ENCODE measurements at places on chromosomes 16 and 17.

DNA sequence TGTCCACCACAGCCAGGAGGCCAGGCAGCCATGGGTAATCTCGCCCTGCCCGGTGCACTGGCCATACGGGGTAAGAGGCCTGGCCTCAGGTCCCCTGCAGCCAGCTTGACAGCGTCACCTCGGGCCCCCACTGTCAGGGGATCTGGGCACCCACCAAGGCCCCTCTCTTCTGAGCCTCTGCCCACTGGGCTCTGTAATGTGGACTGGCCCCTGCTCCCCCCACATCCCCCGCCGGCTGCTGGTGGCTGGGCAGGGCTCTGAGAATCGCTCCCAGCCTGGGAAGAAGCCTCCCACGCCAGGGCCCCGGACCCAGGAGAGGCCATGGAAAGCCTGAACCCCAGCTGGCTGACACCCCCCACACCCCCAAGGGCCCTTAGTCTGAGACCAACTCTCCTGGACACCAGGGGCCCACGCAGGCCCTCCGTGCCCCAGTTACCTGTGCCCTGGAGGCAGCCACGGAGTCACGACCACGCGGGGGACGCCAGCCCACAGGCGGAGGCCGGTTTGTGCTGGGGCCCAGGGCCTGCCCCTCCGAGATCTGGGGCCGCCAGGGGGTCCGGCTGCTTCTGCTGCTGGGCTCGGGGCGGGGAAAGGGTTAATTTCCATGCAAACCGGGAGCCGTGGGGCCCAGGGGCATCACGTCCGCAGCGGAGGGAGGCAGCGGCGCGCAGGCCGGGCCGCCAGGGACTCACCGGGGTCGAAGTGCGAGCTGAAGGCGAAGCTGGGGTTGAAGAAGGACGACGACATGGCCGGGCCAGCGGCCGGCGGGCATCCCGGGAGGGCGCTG lies at the start of gene PVALEF:
Gene PVALEF, plus strand, starts transcription at position 262 of the 787 bp plus-strand sequence. CDS start 15,720 bp downstream, outside the sequence.
- no peak for DNase-seq

GRCh38 chr17:75783069-75783783 lies 1.4 kb upstream of the UNK start:
- no peak for DNase-seq

DNA sequence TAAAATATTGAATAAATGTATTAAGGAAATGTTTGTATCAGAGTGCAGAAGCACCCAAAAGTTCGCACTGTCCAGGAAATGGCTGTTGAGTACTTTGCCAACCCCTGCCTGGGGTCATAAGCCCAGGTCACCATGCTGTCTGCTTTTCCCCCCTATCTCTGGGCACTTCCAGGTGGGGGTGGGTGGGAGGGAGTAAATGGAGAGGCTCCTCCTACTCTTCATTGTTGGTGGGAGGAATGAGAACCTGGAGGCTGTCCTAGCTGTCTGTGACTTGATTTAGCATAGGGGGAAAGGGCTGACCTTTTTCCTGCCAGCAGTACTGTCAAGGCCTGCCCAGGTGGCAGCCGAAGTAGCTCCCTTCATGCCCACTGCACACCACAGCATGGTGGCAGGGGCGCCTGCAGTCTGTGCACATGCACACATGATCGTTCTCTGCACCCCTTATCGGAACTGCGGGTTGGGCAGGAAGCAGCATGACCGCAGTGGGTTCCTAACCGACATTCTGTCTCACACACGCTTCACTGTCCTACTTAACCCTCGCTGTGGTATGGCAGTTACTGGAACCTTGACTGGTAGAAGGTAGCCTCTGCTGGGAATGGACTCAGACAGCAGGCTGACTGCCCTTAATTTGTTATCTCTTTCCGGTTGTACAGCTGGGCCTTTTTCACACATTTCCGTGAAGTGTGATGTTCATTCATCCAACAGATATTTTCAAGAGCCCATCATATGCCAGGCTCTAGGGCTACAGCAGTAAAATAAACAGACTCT lies 41.5 kb downstream of the LDHD start:
- peak; percentile 69 for DNase-seq

DNA sequence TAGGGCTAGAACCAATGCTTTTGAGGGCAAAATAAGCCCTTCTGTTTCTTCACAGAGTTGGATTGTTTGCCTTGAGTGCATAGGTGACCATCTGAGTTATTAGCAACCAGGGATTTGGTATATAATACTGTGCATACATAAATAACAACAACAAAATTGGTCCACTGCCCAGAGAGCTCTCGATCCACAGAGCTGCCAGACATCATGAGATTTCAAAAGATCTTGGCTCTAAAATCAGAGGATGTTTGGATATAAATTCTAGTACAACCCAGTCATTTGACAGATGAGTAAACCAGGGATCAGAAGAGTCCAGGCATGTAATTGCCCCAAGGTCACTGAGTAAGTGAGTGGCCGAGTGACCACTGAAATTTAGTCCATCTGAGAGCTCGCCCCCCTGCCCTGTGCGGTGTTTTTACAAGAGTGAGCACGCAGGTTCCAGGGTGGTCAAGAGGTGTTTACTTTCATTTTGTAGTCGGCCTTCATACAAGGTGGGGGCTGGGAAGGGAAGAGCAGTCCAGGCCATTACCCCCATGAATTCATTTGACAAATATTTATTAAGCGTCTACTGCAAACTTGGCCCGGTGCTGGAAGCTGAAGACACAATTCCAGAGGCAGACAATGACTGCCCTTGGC lies 1.8 kb upstream of the MT2A start:
- no peak for DNase-seq

DNA sequence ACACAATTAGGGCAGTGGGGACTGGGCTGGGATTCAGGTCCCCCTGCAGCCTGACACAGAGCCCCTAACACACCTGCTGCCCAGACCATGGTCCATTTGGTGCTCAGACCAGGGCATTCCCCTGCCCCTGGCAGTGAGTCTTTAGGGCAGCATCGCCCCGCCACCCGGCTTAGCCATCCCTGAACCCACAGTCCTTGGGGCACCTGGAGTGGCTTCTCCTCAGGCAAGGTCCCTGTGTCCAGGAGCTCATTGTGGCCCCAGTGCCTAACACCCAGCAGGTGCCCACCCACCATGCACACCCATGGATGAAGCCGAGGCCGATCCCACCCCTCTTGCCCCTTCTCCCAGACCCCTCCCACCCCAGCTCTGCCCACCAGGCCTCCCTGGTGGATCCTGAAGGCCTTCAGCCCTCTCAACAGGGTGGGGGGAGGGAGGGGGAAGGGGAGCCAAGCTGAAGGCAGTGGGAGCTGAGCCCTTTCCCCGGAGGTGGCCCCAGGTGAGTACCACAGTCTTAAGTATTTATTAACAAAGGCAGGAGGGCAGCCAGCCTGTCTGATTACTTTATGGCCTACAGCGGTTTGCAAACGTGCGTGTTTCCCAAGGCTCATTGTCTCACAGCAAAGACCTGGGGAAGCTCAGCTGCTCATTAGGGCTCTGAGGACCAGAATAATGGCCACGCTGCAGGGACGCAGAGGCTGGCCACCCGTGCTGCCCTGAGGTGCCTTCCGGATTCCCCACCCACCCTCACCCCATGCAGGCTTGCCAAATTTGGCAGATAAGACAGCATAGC lies 38.5 kb downstream of the RBFOX3 start:
- DNase-seq: no peak

DNA sequence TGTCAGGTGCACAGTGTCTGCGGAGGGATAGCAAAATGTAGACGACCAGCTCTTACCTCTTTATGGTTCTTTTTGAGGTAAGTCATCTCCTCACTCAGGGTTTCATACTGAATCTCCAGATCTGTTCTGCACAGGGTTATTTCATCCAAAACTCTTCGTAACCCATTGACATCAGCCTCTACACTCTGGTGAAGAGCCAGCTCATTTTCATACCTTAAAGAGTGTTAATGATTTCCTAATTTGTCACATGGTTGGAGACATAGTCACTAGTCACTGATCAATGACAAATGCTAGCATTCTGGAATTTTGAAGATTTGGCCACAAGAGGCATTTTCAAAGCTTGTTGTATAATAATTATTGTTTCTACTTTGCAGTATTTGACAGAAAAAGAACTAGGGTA lies 1.3 kb downstream of the KRT25 start:
- no peak for DNase-seq

GRCh38 chr16:138049-138417 lies 440 bp downstream of the NPRL3 start:
- no peak for DNase-seq

- DNase-seq: no peak
Observed at GRCh38 chr17:9268546-9268945, 247.2 kb downstream of the NTN1 start.

GRCh38 chr16:680625-680945 lies 375 bp downstream of the STUB1 start:
- no peak for DNase-seq

- DNase-seq: no peak
Observed at GRCh38 chr17:41910701-41911391, 7.9 kb downstream of the ACLY start.

GRCh38 chr17:63540590-63540989 lies 9.7 kb upstream of the DCAF7 start:
- no peak for DNase-seq

DNA sequence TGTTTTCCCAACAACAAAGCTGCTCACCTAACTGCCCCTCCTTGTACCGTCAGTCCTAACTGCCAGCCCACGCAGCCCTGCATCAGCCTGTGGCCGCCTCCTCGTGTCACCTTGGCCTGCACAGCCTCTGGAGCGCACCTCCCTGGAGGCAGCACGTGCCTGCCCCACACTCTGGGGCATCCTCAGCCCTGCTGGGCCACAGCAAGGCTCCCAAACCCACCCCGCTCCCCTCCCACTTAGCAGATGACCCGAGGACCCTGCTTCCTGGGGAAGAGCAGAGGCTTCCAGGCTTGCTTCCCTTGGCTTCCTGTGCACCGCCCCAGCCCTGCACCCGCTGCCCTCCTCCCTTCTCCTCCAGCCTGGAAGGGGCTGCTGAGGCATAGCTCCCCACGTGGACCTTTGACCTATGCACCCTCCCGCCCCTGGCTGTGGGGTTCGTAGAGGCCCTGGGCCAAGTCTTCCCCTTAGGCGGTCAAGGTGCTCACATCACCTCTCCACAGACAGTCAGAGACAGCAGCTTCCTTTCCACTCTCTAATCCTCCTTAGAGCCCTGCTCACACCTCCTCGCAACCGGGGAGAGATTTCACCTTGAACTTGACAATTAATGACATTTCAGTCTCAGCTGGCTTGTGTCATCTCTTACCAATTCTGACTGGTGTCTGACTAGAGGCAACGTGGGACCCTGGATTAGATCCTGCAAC lies 115.0 kb downstream of the MGAT5B start:
- no peak for DNase-seq

DNA sequence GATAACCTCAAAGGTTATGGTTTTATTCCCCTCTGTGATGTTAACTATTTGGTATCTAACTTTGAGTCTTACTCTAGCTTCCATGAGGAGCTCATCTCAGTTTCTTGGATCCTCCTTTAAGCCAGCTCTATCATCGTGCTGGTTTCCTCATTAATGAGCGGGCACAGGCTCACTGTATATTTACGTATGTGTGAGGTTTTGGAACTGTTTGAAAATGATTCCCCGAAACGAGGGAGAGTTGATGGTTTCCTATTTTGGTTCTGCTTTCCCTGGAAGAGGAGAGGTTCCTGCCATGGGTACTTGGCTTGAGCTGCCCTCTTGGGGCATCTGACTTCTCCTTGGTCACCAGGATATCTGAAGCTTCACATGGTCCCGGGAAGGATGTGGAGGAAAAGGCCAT lies 32.7 kb upstream of the PIK3R6 start:
- no peak for DNase-seq

All from stimulated activated CD8-positive, alpha-beta memory T cell treated with anti-CD3 and anti-CD28 coated beads, Interleukin-7, amount 100 ng/mL, for 4 hours (primary cell).